NCI-H524 (cell line): ENCODE measurements at places on chromosomes 4 and X.

DNA sequence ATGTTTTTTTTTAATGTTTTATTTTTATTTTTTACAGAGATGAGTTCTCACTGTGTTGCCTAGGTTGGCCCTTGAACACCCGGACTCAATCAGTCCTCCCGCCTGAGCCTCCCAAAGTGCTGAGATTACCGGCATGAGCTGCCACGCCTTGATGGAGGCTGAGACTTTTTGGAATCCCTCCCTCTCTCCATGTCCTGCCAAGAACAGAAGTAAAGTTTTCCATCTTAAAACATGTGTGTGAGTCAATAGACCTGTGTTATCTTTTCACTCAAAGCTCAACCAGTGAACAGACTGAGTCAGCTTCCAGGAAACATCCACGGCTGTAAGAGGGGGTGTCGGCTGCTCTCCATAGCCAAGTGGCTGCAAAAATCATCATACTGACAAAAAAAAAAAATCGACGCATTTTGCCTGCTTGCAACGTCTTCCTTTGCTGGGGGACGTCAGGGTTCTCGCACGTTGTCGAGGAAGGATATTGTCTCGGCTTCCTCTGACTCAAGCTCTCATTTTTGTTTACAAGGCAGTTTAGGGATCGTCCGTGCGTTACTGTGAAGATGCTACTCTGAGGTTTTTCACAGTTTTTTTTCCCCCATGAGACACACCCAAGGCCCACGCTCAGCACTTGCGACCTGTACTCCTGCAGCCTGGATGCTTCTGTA is 10.0 kb upstream of the ASMTL start:
- DNase-seq = no peak

DNA sequence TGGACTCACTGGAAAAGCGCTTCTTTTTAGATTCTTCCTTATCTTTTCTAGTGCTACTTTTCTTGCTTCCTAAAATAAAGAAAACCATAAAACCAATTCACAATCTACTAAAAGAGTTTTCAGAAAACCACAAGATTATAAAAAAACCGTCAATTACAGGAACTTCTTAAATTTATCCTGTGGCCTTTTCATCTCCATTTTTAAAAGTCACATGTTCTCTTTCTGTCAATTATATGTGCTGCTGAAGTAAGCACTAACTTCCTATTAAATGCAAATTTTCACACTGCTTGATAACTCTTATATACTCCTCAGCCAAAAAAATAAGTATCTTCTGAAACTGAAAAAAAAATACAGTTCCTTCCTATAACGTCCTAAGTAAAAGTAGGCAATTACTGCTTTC is 32.8 kb downstream of the CENPC start:
- DNase-seq = no peak

DNA sequence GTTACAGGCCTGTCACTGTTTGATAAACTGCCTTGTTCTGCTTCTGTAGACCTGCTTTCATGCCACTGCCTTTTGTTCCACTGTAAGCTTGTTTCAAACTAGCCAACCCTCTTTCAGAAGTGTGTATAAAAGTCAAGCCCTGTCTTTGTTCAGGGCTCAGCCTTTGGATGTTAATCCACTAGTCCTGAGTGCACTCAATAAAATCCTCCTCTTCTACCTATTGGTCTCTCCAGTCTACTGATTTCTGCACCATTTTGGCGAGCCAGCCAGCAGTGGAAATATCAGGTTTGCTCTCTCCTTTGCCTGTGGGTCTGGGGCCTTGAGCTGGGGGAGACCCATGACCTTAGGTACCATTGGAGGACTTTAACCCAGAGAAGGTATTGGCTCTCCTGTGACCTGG is 901.6 kb upstream of the NDST4 start:
- no peak for DNase-seq

- no peak for DNase-seq
These were observed 25.9 kb downstream of the ADH1A start for GRCh38 chr4:99264927-99265326.

- DNase-seq = no peak
These were observed 129.5 kb upstream of the LNX1 start for GRCh38 chr4:53720776-53721175.

DNA sequence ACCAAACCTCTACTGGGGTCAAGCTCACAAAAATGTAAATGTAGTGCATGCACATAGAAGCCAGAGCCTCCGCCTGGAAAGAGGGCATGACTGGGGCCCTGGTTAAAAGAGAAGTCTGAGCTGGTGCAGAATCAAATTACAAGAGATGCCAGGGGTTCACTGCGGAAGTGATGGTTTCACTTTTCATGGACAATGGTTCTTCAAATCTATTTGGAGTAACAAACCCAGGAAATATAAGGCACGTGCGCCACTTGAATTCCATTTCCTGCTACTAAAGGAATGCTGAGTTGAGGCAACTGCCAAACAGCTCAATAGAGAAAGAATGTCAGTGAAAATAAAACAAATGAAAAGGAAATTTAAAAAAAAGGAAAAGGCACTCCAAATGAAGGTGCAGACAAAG is 79.8 kb downstream of the FUNDC1 start:
- DNase-seq = no peak

- no peak for DNase-seq
These were observed 152.6 kb upstream of the VEGFC start for GRCh38 chr4:176945334-176945733.

DNA sequence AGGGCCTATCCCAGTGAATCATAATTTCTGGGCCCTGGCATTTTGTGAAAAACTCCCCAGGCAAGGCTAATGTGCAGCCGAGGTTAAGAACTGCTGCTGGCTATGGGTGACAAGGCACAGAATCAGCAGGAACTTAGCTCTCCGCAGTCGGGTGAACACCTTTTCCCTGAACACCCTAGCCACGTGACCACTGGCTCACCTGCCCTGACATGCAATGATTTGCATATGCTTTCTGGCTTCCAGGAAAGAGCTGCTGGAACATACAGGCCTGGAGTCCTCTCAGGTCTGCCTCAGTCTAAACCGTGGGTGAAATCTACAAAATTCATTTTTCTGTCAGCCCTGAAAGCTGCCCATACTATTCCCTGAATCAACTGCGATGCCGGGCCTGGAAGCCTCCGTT is 56.6 kb downstream of the ZNF827 start:
- no peak for DNase-seq

DNA sequence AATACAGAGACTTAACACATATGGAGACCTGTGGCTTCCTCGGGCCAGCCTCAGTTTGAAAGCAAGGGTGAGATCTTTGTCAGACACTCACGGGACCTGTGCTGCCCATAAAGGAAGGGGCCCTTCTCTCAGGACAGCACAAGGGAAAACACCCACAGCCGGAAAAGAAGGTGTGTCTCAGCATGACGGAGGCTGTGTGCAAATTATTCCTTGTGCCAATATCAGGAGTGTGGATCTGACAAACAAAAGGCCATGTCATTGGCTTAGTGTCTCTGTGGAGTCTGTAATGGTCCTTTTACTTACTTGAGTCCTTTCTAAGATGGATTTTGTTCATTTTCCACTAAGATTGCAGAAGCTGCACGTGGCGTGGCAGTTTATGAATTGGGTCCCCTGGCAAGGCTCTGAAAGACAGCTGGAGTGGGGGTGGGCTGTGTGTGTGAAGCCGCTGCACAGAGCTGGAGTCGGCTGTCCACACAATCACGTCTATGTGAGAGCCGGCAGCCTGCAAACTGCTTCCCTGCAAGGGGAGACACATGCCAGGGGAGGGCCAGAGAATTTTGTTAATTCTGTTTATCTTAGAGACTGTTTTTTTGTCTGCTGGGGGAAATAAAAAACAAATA is 1.9 kb downstream of the ENPP6 start:
- peak; percentile 22 for DNase-seq

DNA sequence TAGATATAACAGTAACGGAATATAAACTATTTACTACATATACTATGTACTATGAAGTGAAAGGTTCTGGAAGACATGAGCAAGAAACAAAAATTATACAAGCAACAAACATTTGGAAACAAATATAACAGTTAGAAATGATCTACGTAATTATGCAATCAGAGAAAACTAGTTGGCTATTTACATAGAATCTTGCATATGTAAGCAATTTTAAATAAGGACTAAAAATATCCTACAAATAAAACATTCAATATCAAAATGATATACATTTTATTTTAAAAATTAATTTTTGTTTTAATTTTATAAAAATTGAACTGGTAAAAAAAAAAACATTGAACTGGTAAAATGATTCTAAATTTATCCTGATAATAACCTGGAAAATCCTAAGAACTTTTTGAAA is 642.5 kb upstream of the PCDH10 start:
- DNase-seq = no peak

DNA sequence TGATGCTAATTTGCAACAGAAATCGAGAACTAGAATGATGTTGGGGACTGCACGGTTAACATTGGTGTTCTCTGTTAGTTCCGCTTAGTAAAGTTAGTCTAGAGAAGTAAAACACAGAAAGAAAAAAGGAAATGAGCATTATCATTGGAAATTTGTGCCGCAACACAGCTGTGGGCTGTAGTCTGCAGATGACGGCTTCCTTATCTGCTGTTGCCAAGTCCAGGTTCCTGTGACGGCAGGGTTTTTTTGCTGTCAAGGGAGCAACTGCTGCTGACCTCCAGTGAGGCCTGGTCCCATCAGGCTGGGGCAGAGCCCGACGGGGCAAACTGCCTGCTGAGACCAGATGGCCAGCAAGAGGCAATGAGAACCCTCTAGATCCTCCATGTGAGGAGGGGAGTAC is 38.9 kb upstream of the PHEX start:
- DNase-seq = peak; percentile 6

GRCh38 chr4:12270546-12270945 is 841.9 kb upstream of the HS3ST1 start:
- DNase-seq = no peak

DNA sequence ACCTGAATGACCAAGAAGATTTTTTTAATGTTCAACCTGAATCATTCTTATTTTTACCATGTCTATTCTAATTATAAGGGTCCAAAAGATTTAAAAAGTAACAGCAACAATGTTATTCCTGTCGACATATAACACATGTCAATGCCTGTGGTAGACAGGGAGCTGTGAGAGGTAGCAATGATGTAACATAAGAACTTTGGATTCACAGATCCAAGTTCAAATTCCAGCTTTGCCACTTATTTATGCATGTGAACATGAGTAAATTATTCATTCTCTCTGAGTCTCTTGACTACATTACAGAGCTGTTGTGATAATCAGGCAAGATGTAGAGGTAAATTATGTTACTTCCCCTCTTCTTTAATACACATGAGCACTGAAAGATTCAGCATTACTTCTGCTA is 54.5 kb downstream of the KLHL8 start:
- no peak for DNase-seq

DNA sequence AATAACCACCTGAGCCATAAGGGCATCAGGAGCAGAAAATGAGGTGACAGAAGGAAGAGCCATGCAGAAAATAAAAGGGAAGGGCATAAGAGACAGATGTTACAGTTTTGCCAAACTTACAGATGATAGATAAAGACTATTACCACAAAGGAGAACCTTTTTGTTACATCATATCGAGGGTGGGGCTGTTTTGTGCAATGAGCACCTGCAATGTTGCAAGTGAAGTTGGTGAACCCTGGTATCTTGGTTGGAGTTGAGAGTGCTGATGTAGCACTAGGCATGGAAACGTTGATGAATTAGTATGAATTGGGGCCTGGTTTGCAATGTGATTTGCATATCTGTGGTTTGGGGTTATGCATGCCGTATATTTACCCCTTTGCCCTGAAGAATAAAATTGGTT is 119.8 kb upstream of the TEX13D start:
- no peak for DNase-seq

GRCh38 chr4:142698552-142698951 is 147.5 kb downstream of the INPP4B start:
- no peak for DNase-seq

GRCh38 chrX:110402091-110402849 is 43.6 kb downstream of the RTL9 start:
- no peak for DNase-seq

DNA sequence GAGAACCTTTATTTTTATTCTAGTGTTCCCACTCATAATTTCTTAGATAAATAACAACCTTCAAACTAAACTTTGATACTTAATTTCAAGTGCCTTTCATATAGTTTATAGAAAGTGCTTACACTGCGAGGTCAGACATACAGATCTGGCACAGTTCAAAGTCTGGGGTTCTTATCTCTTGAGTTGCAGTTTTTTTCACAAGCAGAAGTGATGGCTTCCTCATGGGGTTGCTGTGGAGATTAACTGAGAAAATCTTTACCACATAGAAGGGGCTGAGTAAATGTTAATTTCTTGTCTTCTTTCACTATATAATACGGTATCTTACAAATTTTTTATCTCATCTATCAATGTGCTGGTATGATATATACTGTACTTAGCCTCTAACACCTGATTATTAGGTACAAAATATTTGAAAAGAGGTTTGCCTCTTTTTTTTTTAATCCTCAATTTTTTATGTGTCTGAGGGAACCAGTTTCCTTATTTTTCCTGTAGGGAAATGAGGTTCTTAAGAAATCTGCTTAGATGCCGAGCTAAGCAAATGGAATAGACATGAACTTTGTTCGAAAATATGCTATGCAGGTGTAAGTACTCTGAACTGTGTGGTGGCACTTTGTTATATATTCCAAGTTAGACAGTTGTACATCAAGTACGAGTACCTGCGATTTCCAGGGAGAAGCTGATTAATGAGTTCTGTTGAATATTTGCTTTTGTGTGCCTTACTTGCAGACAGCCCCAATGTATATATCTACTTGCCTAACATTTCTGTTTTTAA is 3.3 kb downstream of the ING2 start:
- DNase-seq = no peak

DNA sequence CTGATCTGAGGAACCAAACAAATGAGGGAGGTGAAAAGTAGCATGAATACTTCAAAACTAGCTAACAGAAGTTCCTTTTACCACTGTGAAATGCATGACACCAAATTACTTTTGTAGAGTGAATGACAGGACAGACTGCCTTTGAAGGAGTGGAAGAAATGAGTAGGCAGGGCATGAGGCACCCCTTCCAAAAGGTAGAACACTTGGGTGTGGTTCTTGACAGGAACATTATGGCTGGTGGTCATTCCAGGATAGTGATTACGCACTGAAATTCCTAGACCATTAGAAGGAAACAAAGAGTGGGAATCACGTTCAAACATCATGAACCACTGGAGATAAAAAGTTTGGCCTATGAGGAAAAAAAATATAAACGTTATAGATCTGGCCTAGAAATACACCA is 4.9 kb downstream of the HUWE1 start:
- no peak for DNase-seq

GRCh38 chr4:86898562-86898961 is 6.3 kb upstream of the C4orf36 start:
- no peak for DNase-seq

GRCh38 chrX:111581086-111581485 is 69.6 kb downstream of the SERTM2 start:
- DNase-seq = no peak

DNA sequence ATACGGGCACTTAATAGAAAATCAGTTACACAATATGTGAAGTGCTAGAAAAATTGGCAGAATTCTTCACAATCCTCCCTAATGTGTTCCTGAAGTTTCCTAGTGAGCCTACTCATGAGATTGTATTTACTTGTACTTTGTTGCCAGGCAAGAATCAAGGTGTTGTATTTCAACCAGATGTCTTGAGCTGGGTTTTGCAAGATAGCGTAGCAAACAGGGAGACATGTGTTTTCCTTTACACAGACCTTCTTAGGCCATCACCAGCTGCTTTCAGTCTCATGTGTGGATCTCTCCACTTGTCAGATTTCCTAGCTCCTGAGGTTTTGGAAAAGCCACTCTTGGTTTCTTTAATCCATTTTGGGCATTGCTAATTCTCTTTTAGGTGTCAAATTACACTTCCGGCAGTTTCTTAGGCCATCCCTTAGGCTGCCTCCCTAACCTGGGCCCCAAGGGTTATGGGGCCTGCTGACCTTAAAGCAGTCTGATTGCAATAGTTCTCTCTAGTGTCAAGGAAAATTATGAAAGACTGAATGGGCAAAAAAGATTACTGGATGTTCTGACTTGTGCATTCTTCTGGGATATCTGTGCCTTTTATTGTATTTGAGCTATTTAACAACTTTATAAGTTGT is 12.2 kb upstream of the EDA start:
- peak; percentile 91 for DNase-seq
